Stimulated activated CD4-positive, alpha-beta T cell treated with anti-CD3 and anti-CD28 coated beads, Interleukin-4, amount 100 ng/mL, for 4 hours (primary cell): ENCODE measurements at places on chromosomes 1 and 21.

DNA sequence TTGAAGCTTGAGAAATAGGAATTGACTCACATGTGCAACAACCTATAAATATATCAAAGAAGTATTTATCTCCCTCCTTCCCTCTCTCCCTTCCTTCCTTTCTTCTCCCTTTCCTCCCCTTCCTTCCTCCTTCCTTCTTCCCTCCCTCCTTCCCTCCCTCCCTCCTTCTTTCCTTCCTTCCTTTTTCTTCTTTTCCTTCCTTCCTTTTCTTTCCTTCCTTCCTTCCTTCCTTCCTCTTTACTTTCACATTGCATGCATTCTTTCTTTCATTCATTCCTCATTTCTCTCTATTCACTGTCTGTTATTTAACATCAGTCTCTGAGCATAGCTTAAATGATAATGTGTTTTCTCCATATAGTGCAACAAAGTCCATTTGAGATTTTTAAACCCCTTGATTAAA, 214.2 kb downstream of the CHRM3 start:
- DNase-seq = no peak

DNA sequence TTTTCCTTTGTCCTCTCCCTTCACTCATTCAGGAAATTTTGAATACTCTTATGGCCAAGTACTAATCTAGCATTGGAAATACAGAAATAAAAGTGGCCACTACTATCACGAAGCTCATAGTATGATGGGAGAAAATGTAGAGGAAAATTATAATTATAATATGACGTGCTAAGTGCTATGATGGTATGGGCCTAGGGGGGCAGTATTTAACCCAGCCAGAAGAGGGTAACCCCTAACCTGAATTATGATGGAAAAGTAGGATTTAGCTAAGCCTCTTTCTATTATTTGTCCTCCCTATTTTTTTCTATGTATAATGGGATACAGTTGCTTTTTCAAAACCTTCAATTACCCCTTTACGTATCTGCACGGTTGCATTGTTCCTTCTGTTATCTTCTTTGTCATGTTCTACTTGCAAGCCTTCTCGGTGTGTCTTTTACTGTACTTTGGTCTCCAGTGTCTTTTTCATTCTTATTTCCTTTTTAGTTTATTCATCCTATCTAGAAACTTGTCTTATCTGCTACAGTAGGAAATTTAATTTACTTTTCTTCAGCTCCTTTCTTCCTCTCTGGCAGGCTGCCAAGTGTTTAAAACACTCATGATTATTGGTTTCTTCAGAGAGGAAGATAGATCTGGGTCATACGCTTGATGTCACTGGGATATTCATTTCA, 88.8 kb upstream of the GPR52 start:
- DNase-seq = no peak

GRCh38 chr1:150922519-150922975, 3.6 kb upstream of the SETDB1 start:
- peak; percentile 64 for DNase-seq

DNA sequence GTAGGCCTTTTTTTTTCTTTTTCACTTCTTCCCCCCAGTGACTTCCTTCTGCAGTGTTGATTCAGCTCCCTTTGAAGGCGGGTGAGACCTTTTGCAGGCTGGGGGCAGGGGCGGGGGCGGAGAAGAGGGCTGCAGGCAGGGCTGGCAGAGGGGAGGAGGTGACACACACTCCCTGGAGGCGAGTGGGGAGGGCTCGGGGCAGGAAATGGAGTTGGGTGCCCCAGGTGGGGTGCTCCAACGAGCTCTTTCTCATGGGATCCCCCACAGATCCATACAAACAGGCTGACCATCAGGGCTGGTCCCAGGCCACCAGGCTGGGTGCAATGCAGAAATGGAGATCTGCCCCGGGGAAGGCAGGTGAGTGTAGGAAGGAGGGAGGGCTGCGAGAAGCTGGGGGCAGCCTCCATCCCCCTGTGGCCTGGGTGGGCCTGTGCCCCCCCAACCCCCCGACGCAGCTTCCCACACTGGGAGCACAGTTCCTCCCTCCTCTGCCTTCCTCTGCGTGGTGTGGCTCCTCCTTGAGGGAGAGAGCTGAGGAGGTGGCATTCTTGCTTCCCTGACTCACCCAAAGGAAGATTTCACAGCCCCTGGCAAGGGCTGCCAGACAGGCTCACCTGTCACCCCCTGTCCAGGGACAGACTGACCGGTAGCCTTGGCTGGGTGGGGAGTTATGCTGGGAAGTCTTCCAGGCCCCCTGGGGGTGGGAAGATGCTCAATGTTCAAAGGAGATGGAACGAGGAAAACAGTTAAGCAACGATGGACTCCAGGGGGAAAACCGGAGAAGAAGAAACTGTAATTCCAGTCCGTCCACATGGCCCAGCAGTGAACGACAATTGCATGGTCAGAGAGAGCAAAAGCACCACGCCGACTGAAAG, 7.1 kb upstream of the ITGB2 start:
- peak; percentile 89 for DNase-seq

DNA sequence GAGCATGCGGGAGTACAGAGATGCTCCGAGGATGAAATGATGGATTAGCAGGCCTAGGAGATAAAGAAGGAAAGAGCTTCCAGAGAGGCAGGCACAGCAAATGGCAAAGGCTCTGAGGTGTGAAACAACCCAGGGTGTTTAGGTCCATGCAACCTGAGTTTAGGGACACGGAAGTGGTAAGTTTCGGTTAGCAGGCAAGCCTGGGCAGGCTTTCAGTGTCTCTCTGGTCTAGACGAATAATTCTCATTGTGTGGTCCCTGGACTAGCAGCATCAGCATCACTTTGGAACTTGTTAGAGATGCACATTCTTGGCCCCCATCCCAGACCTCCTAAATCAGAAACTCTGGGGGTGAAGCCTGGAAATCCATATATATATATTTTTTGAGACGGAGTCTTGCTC, 18.6 kb downstream of the NKAIN1 start:
- DNase-seq = no peak

- DNase-seq = no peak
These were observed 8.5 kb downstream of the FNDC10 start for GRCh38 chr1:1591452-1591851.

GRCh38 chr1:19645411-19646251, 1.5 kb downstream of the NBL1 start:
- no peak for DNase-seq
